ENCODE measurements at places on chromosomes 7 and 10. TPM values are rescaled to one million over a fixed set of nuclear protein-coding genes. Genes with fewer than 3 reads are reported as not detected.

- DNase-seq, result no peak
- no peaks in the 10 kb centered on the region for H3K27me3 ChIP-seq
- H3K4me1 ChIP-seq, result no peaks in the 10 kb centered on the region
- no peak overlapping the region for H3K4me3 ChIP-seq
- no peaks in the 10 kb centered on the region for H3K36me3 ChIP-seq
These were observed 79.3 kb downstream of the DNAJB9 start for GRCh38 chr7:108648989-108649388.

DNA sequence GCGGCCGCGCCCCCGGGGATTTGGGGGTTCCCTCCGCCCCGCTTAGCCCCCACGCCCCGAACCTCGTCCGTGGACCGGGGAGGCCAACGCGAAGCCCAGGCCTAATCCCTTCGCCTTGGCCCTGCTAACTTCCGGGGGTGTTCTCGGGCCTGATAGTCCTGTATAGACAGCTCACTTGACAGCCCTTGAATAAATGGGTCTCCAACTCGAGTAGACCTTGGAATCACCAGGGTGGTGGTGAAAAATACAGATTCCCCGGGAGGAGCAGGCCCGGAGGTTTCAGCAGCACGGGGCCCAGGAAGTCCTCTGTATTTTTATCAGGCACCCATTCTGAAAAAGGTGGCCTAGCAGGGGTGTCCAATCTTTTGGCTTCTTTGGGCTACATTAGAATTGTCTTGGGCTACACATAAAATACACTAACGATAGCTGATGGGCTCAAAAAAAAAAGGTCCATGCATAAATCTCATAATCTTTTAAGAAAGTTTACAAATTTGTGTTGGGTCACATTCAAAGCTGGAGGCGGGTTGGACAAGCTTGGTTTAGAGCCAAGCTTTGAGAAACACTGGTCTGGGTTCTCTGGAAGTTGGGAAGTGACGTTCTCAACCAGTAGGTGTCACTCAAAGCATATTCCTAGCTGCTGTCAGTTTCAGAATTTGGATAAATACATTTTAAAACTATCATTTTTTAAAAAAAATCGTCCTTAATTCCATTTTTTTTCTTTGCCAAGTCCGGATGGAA lies 221.7 kb downstream of the PHTF2 start:
- peak; percentile 37 for DNase-seq
- H3K4me3 ChIP-seq, result peak overlapping the region; percentile 95
- peak overlapping the region; percentile 91 for H3K27ac ChIP-seq

GRCh38 chr7:90586091-90586490 lies 10.0 kb upstream of the CDK14 start:
- DNase-seq, result no peak
- no peak overlapping the region for H3K4me3 ChIP-seq
- H3K36me3 ChIP-seq, result no peaks in the 10 kb centered on the region
- H3K4me1 ChIP-seq, result no peaks in the 10 kb centered on the region

- no peak overlapping the region for H3K4me3 ChIP-seq
- H3K27ac ChIP-seq, result no peak overlapping the region
- H3K4me1 ChIP-seq, result no peaks in the 10 kb centered on the region
- H3K36me3 ChIP-seq, result no peaks in the 10 kb centered on the region
- no peaks in the 10 kb centered on the region for H3K27me3 ChIP-seq
These were observed 139.0 kb upstream of the MKLN1 start for GRCh38 chr7:131188367-131189339.

GRCh38 chr10:71354776-71355175 lies 35.7 kb downstream of the SLC29A3 start:
- no peak for DNase-seq
- no peaks in the 10 kb centered on the region for H3K27me3 ChIP-seq
- no peak overlapping the region for H3K27ac ChIP-seq

DNA sequence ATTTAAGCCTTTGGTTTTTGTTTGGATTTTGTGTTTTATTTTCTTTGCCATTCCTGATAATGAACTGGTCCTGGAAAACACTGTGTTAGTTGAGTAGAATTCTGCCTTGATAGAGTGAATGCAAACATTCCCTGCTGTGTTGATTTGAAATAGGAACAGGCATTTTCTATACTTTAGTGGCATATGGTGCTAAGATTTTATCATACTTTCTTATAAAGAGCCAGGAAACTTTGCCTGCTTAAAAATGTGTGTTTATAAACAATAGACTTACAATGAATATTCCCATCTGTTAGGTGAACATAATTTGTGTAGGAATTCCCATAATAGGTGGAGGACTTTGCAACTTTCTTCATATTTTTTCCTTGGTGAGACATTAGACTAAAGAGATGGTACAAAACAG lies 333.3 kb downstream of the SDK1 start:
- H3K36me3 ChIP-seq, result no peaks in the 10 kb centered on the region
- no peak for DNase-seq

GRCh38 chr10:93147281-93147680 lies 73.6 kb downstream of the CYP26A1 start:
- H3K4me1 ChIP-seq, result no peaks in the 10 kb centered on the region
- no peak for DNase-seq
- H3K27me3 ChIP-seq, result no peaks in the 10 kb centered on the region
- H3K36me3 ChIP-seq, result no peaks in the 10 kb centered on the region

GRCh38 chr7:37229381-37229780 lies 219.3 kb downstream of the ELMO1 start:
- peaks cover 4% of the 10 kb centered on the region for H3K36me3 ChIP-seq
- no peak overlapping the region for H3K4me3 ChIP-seq
- DNase-seq, result no peak
- H3K27me3 ChIP-seq, result no peaks in the 10 kb centered on the region
- H3K4me1 ChIP-seq, result no peaks in the 10 kb centered on the region
- H3K27ac ChIP-seq, result no peak overlapping the region

GRCh38 chr10:20630092-20630643 lies 266.9 kb downstream of the NEBL start:
- no peaks in the 10 kb centered on the region for H3K27me3 ChIP-seq
- H3K27ac ChIP-seq, result no peak overlapping the region
- H3K36me3 ChIP-seq, result no peaks in the 10 kb centered on the region
- H3K4me1 ChIP-seq, result no peaks in the 10 kb centered on the region
- DNase-seq, result no peak

- no peaks in the 10 kb centered on the region for H3K4me1 ChIP-seq
- no peak overlapping the region for H3K27ac ChIP-seq
- no peaks in the 10 kb centered on the region for H3K36me3 ChIP-seq
- DNase-seq, result no peak
These were observed 551.8 kb upstream of the GALNT17 start for GRCh38 chr7:70580161-70580560.

The STEAP2 gene
- 8.0 TPM for total RNA-seq

The TEX47 gene
- not detected for total RNA-seq

The ITIH5 gene
- 1.3 TPM for total RNA-seq

The OR13A1 gene
- under 0.01 TPM for total RNA-seq

The EIF5AL1 gene
- 0.08 TPM for total RNA-seq

The SLC25A13 gene
- total RNA-seq, result 45.6 TPM

The FKBP6 gene
- not detected for total RNA-seq

The FOXI2 gene
- under 0.01 TPM for total RNA-seq

All from liver (tissue), 10 donors.